Cardiac ventricle fibroblast (primary cell): ENCODE measurements at places on chromosomes 7 and 10. TPM values are rescaled to one million over a fixed set of nuclear protein-coding genes. Genes with fewer than 3 reads are reported as not detected.

The AMPH gene
- total RNA-seq, result 6.3 and 9.0 TPM in 2 replicates

The MAGI2 gene
- 2.3 and 9.4 TPM in 2 replicates for total RNA-seq

The ALOX5 gene
- not detected in 2 replicates for total RNA-seq

The SMO gene
- 20.1 and 20.9 TPM in 2 replicates for total RNA-seq

The PON3 gene
- total RNA-seq, result 0.12 and 0.39 TPM in 2 replicates

The AGR2 gene
- total RNA-seq, result not detected in 2 replicates

The DRGX gene
- total RNA-seq, result not detected in 2 replicates

The PTPRE gene
- total RNA-seq, result 3.4 and 6.8 TPM in 2 replicates

The HNRNPF gene
- total RNA-seq, result 149 and 159 TPM in 2 replicates

The PGAM2 gene
- total RNA-seq, result not detected in 2 replicates

The C10orf120 gene
- not detected in 2 replicates for total RNA-seq

The LOXL4 gene
- total RNA-seq, result 3.9 and 4.6 TPM in 2 replicates

The PRF1 gene
- not detected in 2 replicates for total RNA-seq

The ZNF746 gene
- 14.9 and 21.0 TPM in 2 replicates for total RNA-seq

The PAX4 gene
- not detected in 2 replicates for total RNA-seq

The GRID2IP gene
- total RNA-seq, result not detected in 2 replicates

The DNAJC1 gene
- total RNA-seq, result 65.9 and 71.1 TPM in 2 replicates

The C7orf57 gene
- total RNA-seq, result not detected in 2 replicates

The TEX47 gene
- not detected in 2 replicates for total RNA-seq

The ZP3 gene
- 3.7 and 4.6 TPM in 2 replicates for total RNA-seq

The FAM25A gene
- total RNA-seq, result not detected in 2 replicates

The CDNF gene
- 2.6 and 2.7 TPM in 2 replicates for total RNA-seq

The HIBADH gene
- total RNA-seq, result 57.3 and 59.9 TPM in 2 replicates

The ACTA2 gene
- 247 and 257 TPM in 2 replicates for total RNA-seq

The TMEM196 gene
- not detected in 2 replicates for total RNA-seq

The ACSM6 gene
- not detected in 2 replicates for total RNA-seq
